Occipital lobe (tissue), 3 donors: ENCODE measurements at places on chromosomes 3 and 15.

- no peak for DNase-seq
Observed at GRCh38 chr3:115384381-115384780, 237.3 kb upstream of the ZBTB20 start.

DNA sequence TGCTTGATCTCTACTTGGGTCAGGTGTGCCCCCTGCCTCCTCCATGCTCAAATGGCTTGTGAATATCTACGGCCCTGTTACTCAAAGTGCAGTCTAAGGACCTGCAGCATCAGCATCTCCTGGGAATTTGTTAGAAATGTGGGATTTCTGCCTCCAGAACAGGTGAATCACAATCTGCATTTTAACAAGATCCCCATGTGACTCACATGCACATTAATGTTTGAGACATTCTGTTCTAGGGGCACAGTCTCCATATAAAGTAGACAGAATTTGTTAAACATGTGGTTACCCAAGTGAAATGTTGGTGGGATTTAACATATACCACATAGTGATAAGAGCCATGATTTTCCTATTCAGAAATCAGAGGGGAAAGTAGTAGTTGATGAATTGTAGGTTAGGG is 256.2 kb downstream of the NR1D2 start:
- DNase-seq, result no peak

- DNase-seq, result no peak
Observed at GRCh38 chr15:54014067-54014655, 35.9 kb downstream of the UNC13C start.

- DNase-seq, result no peak
Observed at GRCh38 chr15:39140060-39140604, 440.7 kb upstream of the THBS1 start.

- no peak for DNase-seq
Observed at GRCh38 chr15:48674876-48675275, 29.4 kb upstream of the FBN1 start.
